ENCODE measurements at places on chromosomes 6 and 20.

- DNase-seq: no peak
These were observed 19.1 kb upstream of the ABT1 start for GRCh38 chr6:26577720-26578072.

DNA sequence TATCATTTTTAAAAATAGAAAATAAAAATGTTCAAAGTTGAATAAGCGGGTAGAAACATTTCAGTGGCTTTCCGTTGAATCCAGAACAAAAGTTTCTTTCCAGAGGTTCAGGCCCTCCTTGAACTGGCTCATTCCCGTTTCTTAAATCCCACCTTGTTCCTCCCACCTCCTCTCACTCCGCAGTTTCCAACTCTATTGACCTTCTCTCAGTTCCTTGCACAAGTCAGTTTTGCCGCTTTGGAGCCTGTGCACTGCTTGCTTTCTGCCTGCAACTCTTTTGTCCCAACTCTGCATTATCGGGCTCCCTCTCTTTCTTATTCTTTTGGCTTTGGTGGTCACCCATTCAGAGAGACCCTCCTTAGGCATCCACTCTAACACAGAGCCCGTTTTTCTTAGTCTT lies 99.9 kb upstream of the EDN1 start:
- no peak for DNase-seq

- no peak for DNase-seq
These were observed 1.7 kb downstream of the STX16 start for GRCh38 chr20:58652606-58653294.

DNA sequence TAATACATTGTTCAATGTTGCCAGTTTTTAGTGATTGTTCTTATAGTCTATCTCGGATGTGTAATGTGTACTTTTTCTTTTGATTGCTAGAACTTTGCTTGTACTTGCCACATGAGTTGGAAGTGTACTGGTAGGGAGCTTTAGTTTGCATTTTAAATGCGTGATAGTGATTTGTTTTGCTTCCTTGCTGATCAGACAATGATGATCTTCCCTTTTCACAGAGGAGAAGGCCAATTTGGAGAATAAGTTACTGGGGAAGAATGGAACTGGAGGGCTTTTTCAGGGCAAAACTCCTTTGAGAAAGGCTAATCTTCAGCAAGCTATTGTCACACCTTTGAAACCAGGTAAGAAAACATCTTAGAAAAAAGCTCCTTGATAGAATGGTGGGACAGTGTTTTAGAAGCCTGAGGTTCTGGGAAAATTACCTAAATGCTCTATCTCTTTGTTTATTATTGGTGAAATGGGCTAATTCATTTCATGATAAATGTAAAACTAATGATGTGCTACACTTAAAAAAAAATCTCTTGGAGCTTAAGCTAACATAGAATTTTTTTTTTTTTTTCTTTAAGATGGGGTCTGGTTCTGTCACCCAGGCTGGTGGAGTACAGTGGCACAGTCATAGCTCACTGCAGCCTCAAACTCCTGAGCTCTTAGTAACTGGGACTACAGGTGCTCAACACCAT lies 20.9 kb downstream of the TPX2 start:
- no peak for DNase-seq

GRCh38 chr6:85047818-85048217 lies 283.4 kb upstream of the TBX18 start:
- DNase-seq: no peak

- no peak for DNase-seq
These were observed 464.9 kb upstream of the SOX4 start for GRCh38 chr6:21128601-21129000.

GRCh38 chr6:143733510-143733909 lies 55.7 kb downstream of the PHACTR2 start:
- no peak for DNase-seq

- peak; percentile 44 for DNase-seq
These were observed 162.2 kb downstream of the TBXT start for GRCh38 chr6:166005401-166005943.

- DNase-seq: no peak
These were observed 571 bp upstream of the FOXC1 start for GRCh38 chr6:1609041-1609647.

DNA sequence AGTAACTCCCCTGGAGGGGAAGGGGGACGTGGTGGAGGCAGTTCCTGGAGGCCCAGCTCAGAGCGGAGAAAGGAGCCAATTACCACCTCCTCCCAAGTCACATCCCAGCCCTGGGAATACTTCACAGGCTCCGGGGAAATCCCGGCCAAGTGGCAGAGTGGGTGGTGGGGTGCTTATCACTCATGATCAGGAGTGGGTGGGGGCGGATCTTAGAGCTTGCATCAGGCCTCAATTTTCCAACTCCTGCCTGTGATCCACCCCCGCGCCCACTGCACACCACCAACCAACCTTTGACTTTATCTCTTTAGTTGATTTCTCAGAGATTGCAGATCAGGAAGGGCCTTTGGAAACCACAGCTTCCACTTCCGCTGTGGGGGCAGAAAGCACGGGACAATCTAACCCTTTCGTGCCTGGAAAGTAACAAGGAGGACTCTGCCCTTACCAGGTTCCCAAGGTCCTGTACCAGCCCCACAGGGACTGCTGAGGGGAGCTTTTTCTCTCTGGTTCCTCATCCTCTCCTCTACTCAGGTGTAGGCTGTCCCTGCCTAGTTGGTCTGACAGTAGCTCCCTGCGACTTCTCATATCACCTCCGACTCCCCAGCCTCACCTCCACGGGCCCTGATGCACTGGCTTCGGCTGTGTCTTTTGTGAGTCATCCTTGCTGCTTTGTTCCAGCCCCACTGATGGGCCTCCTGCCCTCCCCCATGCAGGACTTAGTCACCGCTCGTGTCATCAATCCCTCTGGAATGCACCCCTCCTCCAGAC lies 24.9 kb upstream of the IER3 start:
- DNase-seq: no peak

- no peak for DNase-seq
These were observed 56.1 kb upstream of the FOXQ1 start for GRCh38 chr6:1255636-1256365.

DNA sequence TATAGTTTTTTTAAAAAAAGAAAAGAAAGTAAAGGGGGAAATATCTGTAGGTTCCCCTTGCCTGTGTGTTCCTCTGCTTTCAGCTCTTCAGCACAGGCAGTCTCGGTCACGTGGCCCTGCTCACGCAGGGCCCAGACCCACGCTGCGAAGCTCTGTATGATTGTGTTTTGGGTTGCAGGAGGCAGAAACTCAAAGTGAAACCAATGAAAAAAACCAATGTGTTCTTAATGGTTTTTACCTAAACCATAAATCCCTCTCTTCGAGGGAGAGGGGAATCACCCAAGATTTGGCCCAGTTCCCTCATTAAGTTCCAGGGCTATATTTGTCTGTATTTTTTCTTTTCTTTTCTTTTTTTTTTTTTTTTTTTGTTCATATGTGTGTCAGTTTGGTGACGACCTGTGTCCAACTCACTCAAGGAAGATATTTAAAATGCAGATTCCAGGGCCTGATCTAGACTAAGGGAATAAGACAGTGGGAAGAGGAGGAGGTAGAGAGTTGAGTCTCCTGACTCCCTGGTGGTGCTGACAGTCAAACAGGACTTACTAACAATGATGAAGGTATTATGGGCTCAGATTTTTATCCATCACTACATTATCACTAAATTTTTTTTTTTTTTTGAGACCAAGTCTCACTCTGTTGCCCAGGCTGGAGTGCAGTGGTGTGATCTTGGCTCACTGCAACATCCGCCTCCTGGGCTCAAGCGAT lies 33.8 kb upstream of the RREB1 start:
- DNase-seq: no peak

- no peak for DNase-seq
These were observed 129.9 kb downstream of the JARID2 start for GRCh38 chr6:15375638-15376290.

DNA sequence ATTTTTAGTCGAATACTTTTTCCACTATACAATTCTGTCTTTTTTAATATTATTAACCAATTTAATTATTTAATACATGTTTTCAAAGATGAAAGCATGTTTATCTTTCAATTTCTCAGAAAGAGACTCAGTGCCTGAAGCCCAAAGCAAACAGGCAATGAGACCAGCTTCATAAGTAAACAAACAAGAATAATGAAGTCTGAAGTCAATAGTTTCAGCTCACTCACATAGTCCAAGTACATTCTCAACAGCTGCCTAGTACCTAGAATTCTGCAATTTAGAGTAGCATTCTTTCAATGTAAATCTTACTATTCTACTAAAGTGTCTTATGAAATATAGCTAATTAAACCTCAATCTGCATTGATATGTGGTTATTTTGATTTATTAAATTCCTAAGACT lies 626.5 kb upstream of the NRSN1 start:
- peak; percentile 1 for DNase-seq
